K562 (cell line): ENCODE measurements at places on chromosomes 6 and 20.

DNA sequence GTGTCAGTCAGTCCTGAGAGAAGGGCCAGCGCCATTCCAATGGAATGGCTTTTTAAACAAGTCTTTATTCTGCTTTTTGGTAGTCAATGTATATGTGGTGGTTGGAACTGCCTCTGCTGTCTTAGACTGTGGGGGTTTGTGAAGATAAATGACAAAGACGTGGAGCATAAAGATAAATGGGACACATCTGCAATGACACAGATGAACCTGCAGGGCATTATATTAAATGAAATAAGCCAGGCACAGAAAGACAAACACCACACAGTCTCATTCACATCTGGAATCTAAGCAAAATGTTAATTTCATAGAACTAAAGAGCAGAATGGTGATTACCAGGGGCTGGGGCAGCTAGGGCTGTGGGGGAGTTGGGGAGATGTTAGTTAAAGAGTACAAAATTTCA lies 912.8 kb upstream of the MAN1A1 start:
- H3K27me3 ChIP-seq = no peaks in the 10 kb centered on the region
- no peak overlapping the region for H3K27ac ChIP-seq
- no peak overlapping the region for H3K4me3 ChIP-seq
- H3K36me3 ChIP-seq = no peaks in the 10 kb centered on the region
- H3K4me1 ChIP-seq = no peaks in the 10 kb centered on the region

- no peak overlapping the region for H3K4me3 ChIP-seq
- no peaks in the 10 kb centered on the region for H3K4me1 ChIP-seq
- no peaks in the 10 kb centered on the region for H3K27me3 ChIP-seq
Measured at GRCh38 chr6:121868206-121868605, 432.8 kb downstream of the GJA1 start.

- no peak overlapping the region for H3K27ac ChIP-seq
- peak; percentile 66 for DNase-seq
- H3K4me3 ChIP-seq = no peak overlapping the region
- no peaks in the 10 kb centered on the region for H3K36me3 ChIP-seq
- peaks cover 9% of the 10 kb centered on the region; the same call in 1 of the 2 replicates for H3K27me3 ChIP-seq
- no peaks in the 10 kb centered on the region for H3K4me1 ChIP-seq
Measured at GRCh38 chr6:122839472-122839871, 50.4 kb downstream of the SMPDL3A start.

- no peaks in the 10 kb centered on the region for H3K27me3 ChIP-seq
- no peak for DNase-seq
- H3K36me3 ChIP-seq = peaks cover 3% of the 10 kb centered on the region; the same call in 1 of the 3 replicates
- H3K27ac ChIP-seq = no peak overlapping the region
- H3K4me1 ChIP-seq = no peaks in the 10 kb centered on the region
Measured at GRCh38 chr20:37511610-37512275, 9.3 kb upstream of the NNAT start.

DNA sequence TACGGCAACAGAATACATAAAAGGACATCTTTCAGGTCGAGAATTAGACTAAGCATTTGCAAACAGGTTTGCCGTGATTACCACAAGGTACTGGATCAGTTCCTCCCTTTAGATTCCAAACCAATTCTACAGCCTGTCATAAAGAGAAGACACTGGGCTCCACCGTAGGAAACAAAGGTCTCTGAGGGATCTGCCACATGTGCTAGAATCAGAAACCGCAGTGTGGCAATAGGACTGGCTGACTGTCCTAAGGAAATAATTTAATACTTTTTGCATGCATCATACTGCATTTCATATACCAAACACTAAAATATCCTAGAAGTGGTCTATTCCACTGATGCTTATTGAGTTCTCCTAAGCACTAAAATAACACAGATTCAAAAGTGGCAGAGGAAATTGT lies 59.2 kb downstream of the POPDC3 start:
- no peak overlapping the region for H3K4me3 ChIP-seq
- peaks cover 14% of the 10 kb centered on the region for H3K27me3 ChIP-seq
- no peak overlapping the region for H3K27ac ChIP-seq
- DNase-seq = no peak
- no peaks in the 10 kb centered on the region for H3K36me3 ChIP-seq
- no peaks in the 10 kb centered on the region for H3K4me1 ChIP-seq

- DNase-seq = no peak
- H3K36me3 ChIP-seq = no peaks in the 10 kb centered on the region
- H3K27me3 ChIP-seq = no peaks in the 10 kb centered on the region
- H3K27ac ChIP-seq = no peak overlapping the region
Measured at GRCh38 chr20:13006825-13007224, 1.9 kb upstream of the SPTLC3 start.

DNA sequence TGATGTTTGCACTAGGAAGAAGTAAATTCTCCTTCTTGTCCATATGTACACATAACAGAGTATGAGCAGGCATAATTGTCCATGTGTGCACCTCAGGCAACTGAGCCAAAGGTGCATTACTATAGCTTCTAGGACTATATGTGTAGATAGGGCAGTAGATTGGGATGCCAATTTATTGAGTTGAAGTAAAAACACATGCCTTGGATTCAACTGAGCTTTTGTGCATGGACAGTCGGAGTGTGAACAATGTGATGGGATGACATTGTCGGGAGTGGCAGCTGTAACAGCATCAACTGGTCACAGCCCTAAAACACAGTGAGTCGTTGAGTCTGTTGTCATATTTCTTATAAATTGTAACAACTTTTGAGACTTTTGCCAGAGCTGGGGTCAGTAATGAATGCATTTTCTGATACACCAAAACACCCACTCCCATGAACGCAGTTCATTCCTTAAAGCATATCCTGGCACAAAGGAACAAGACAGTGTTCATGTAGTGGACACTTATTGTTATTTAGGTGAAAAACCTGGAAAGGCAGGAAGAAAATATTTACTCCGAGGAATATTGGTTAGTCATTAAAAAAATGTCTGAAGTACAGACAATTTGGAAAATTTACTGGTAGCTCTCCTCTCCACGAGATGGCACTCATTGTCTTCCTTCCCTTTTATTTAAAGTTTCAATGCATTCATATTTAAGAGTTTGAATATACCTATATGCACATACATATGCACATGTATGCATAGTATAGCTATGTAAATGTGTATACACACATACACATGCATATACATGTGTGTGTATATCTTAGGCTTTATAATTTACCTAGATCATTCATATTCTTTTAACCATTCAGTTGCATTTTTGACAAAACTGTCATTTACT lies 302.0 kb upstream of the STXBP5 start:
- H3K4me1 ChIP-seq = peaks cover 7% of the 10 kb centered on the region
- H3K27me3 ChIP-seq = no peaks in the 10 kb centered on the region
- H3K27ac ChIP-seq = peak overlapping the region; percentile 21; the same call in 2 of the 3 replicates
- no peaks in the 10 kb centered on the region for H3K36me3 ChIP-seq
- no peak overlapping the region for H3K4me3 ChIP-seq
- DNase-seq = no peak

GRCh38 chr6:88513920-88514319 lies 347.8 kb upstream of the CNR1 start:
- no peak overlapping the region for H3K4me3 ChIP-seq
- H3K36me3 ChIP-seq = no peaks in the 10 kb centered on the region
- peak; percentile 7 for DNase-seq
- no peaks in the 10 kb centered on the region for H3K27me3 ChIP-seq
- H3K27ac ChIP-seq = no peak overlapping the region

DNA sequence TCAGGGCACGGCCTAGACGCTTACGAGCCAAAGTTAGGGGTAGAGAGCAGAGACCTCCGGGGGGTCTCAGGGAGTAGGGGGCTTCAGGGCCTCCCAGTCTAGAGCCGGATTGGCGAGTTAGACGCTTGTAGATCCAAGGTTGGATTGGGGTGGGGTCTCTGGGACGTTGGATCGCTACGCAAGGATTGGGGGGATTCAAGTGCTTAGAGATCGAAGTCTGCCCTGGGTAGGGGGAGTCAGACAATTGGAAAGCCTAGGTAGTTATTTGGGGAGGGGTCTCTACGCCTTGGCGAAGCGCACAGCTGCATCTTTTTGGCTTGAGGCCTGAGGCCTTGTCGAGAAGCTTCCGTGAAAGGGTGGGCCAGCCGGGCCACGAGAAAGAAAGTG lies 469 bp downstream of the STX16 start:
- peak overlapping the region; percentile 81 for H3K4me3 ChIP-seq
- H3K36me3 ChIP-seq = peaks cover 15% of the 10 kb centered on the region; the same call in 2 of the 3 replicates
- H3K27ac ChIP-seq = peak overlapping the region; percentile 91

GRCh38 chr20:43681468-43681942 lies 14.6 kb downstream of the MYBL2 start:
- no peak overlapping the region for H3K4me3 ChIP-seq
- peak; percentile 20 for DNase-seq
- H3K27ac ChIP-seq = no peak overlapping the region
- no peaks in the 10 kb centered on the region for H3K27me3 ChIP-seq
- peaks cover 59% of the 10 kb centered on the region; the same call in 2 of the 3 replicates for H3K36me3 ChIP-seq

- no peak overlapping the region for H3K27ac ChIP-seq
- H3K4me3 ChIP-seq = no peak overlapping the region
- DNase-seq = no peak
Measured at GRCh38 chr20:58307270-58307669, 2.2 kb upstream of the RAB22A start.

DNA sequence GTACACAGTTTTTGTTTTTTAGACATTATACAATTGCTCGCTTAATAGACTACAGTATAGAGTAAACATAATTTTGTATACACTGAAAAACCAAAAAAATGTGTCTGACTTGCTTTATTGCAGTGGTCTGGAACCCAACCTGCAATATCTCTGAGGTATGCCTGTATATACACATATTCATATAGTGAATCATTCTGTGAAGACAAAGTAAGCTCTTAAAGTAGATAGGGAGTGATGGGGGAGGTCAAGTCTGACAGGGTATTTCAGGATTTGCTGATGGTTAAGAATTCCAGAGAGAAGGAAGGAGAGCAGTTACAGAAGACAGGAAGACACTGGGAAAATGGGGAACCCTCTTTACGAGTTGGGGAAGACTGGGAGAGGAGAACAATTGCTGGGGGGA lies 417.9 kb downstream of the CD109 start:
- no peak overlapping the region for H3K4me3 ChIP-seq
- no peaks in the 10 kb centered on the region for H3K27me3 ChIP-seq
- no peaks in the 10 kb centered on the region for H3K36me3 ChIP-seq
- no peak for DNase-seq

GRCh38 chr6:157861184-157861583 lies 38.1 kb downstream of the SNX9 start:
- peaks cover 16% of the 10 kb centered on the region; the same call in 1 of the 2 replicates for H3K4me1 ChIP-seq
- H3K4me3 ChIP-seq = no peak overlapping the region
- H3K27ac ChIP-seq = peak overlapping the region; percentile 44; the same call in 2 of the 3 replicates
- peaks cover 11% of the 10 kb centered on the region; the same call in 2 of the 3 replicates for H3K36me3 ChIP-seq

- no peaks in the 10 kb centered on the region for H3K27me3 ChIP-seq
- H3K36me3 ChIP-seq = no peaks in the 10 kb centered on the region
- H3K4me3 ChIP-seq = no peak overlapping the region
- H3K4me1 ChIP-seq = no peaks in the 10 kb centered on the region; the same call in 1 of the 2 replicates
- DNase-seq = no peak
- no peak overlapping the region for H3K27ac ChIP-seq
Measured at GRCh38 chr6:5481033-5481432, 219.7 kb downstream of the FARS2 start.
